ENCODE measurements at places on chromosomes 6 and 20.

DNA sequence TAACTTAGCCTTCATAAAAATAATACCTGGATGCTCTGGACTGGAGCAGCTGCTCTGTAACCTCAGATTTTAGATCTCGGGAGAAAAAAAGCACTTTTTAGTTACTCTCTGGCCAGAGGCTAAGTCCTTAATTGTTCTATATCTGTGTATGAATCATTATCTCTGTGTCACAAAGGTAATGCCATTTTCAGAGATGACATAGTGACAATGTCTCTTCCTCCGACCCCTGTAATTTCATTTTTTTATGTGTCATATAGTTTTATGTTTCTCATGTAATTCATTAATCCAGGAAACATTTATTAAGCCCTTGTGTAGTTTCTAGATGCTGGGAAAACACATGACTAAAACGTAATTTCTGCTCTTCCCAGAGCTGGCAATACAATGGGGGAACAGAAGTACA is 55.6 kb downstream of the SENP6 start:
- no peak for DNase-seq

DNA sequence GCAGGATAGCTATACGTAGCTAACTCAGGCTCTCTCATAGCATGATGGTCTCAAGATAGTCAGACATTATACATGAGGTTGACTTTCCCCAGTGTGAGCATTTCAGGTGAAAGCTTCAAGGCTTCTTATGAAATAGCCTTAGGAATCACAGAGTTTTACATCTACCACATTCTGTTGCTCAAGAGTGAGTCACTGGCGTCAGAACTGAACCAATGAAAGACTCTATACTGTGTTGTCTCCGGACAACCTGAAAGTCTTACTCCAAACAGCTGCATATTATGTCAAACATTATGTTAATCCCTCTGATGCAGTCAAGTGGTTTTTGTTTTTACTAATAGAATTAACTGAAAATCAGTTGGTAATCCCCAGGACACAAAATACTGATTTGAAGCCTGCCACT is 79.8 kb upstream of the TRDN start:
- no peak for DNase-seq

- DNase-seq, result no peak
These were observed 51.1 kb downstream of the MYLIP start for GRCh38 chr6:16179970-16180431.

GRCh38 chr20:41738604-41739206 is 120.5 kb upstream of the CHD6 start:
- no peak for DNase-seq

- DNase-seq, result no peak
These were observed 579.5 kb upstream of the HTR1E start for GRCh38 chr6:86357877-86358276.

DNA sequence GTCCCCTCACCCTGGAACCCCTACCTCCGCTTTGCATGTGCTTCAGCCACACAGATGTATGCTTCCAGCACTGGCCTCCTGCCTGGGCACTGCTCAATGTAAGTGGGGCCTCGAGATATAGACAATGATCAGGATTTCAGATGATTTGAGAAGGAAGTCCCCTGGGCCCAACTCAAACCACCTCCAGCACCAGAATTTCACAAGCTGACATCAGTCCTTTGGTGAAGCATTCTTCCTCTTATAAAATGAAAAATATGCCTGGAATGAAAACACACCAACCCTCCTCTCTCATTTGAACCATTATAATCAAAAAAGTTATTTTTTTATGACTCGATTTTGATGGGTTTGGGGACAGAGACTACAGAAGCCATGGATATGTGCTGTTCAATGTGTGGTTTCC is 48.5 kb downstream of the BTBD3 start:
- DNase-seq, result no peak

- no peak for DNase-seq
These were observed 5.4 kb downstream of the SYS1 start for GRCh38 chr20:45368221-45368980.

DNA sequence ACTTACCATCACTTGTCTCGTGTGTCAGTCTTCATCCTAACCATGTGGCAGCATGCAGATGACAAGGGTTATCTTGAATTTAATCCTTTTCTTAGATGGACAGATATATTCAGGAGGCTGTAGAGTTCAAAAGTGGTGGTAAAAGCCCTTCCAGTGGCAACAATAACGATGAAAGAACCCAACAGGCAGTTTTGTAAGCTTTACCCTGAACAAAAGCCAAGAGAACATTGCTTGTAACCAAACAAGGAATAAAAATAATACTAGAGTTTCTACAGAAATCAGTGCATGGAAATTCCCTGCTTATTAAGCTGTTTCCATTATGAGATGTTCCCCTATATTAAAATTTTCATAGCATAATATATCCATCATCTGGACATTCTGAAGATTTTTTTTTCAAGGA is 69.7 kb downstream of the PDE7B start:
- no peak for DNase-seq

DNA sequence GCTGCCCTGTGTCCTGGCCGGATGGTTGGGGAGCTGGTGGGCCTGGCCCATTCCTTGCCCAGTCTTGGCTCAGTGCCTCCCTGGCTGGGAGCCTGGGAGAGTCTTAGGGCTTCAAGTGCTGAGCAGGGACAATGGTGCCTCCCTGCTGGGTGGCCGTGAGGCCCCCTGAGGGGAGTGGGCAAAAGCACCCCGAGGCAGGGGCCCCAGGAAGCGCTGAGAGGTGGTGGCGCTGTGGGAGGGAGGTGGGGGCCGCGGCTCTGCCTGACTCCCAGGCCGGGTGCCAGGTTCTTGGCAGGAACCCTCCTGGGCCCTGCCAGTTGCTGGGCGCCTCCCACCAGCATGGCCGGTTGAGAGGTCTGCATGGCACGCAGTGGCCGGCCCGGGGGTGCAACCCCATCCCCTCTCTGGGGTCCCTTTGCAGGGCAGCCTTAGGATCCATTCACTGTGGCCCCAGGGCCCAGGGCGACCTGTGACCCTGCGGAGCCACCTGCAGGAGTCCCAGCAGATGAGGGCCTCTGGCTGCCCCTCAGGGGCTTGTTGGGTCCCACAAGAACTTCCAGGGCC is 9.2 kb upstream of the RPS21 start:
- DNase-seq, result no peak

- DNase-seq, result no peak
These were observed 55.7 kb upstream of the LRFN2 start for GRCh38 chr6:40642837-40643236.

- no peak for DNase-seq
These were observed 109.3 kb downstream of the GPX5 start for GRCh38 chr6:28634761-28635546.

DNA sequence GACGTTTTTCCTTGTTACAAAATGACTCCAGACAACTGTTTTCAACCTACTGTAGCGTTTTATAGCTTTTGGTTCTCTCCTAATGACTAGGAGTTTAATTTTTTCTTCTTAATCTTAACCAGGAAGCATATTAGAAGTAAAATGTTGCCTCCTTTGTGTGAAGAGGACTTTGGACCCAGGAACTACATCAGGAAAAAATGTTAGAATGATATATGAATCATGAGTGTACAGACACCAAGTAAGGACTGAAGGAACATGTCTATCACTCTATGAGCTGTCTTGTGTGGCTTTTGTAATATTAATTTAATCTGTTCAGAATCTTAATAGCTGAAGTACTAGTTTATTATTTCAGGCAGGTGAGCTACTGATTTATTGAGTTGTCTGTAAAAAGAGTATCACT is 71.0 kb upstream of the MARCKS start:
- no peak for DNase-seq

DNA sequence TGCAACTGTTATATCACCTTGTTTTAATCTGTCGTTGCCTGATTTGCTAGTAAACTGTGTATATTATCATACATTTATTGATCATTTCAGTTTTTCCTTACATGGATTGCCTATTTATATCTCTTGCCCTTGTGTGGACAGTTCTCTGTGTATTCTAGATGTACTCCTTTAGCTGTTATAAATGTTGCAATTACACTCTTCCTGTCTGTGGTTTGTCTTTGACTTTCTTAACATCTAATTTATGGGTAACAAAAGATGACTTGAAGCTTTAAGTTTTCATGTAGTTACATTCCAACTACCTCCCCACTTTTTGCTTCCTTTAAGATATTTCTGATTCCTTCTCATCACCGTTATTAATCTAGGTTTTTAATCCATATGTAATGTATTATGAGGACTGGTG is 22.6 kb downstream of the PLCB1 start:
- DNase-seq, result no peak

DNA sequence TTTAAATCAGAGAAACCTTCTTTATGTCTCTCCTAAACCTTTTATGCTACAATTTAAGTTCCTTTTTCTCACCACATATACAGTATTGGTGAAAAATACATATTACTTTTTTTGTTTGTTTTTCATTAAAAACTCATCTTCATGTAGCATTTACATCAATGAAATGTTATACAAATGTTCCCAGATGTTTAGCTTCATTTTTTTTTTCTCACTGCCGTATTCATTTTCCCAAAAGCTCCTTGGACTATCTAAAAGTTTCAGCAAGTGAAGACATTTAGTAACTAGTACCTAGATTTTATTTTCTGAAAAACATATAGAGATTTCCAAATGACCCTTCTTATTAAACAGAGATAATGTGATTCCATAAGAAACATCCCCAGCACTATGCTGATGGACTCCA is 128.9 kb downstream of the BMP5 start:
- DNase-seq, result no peak

DNA sequence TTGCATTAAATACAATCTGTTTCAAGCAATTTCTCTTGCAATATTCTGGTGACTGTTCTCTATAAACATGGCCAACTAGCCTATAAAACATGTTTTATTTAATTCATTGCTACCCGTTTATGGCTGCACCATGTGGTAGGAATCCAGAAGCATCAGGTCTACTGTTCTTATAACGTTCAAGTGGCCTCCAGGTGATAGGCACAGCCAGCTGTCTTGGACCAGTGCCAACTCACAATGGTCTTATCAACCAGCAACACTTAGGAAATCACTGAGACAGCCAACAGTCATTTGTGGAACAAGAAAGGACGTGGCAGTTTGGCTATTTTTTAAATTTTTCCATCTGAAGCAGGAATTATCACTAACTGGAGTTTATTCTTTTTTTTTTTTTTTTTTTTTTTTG is 193.6 kb downstream of the NKAIN2 start:
- no peak for DNase-seq

DNA sequence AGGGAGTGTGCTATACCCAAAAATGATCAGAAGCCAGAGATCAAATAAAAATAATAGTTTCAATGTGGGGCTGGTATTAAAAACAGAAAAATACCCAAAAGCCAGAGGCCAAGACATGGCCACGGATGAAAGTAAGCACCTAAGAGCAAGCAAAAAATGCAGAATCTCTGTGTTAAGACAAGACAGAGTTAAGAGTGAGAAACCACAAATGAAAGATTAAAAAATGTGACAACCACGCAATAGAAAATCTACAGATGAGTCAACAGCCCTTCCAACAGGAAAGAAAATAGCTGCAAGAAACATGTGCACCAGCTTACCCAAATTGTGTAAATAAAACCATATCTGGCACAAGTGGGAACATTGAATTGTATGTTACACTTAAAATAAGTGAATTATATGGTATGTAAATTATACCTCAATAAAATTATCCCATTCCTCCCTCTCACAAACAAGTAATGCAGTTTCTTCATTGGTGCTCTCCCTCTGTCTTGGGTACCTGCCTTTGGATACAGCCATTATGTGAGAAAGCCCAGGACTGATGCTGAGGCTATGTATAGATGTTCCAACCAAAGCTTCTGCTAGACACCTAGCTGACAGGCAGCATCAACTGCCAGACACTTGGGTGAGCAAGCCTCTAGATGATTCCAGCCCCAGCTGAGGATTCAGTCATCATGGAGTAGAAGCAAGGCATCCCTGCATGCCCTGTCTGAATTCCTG is 55.3 kb upstream of the UFL1 start:
- DNase-seq, result no peak

GRCh38 chr20:4117867-4118266 is 102.5 kb upstream of the RNF24 start:
- DNase-seq, result no peak

GRCh38 chr6:95690328-95690727 is 113.0 kb downstream of the MANEA start:
- DNase-seq, result no peak

- DNase-seq, result no peak
These were observed 42.2 kb downstream of the ADAT2 start for GRCh38 chr6:143408151-143408786.

DNA sequence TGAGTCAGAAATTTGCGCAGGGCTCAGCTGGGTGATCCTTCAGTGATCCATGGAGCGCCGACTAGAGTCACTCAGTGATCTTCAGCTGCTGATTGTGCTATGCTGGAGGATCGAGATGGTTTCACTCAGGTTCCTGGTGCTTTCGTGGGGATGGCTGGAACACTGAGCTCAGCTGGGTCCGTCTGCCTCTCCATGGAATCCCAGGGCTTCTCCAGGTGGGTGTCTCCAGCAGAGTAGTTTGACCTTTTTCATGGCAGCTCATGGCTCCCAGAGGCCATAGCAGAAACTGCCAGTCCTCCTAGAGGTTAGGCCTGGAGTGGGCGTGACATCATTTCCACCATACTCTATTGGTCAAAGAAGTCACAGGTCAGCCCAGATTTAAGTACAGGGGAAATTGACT is 88.8 kb upstream of the SIRPA start:
- no peak for DNase-seq

DNA sequence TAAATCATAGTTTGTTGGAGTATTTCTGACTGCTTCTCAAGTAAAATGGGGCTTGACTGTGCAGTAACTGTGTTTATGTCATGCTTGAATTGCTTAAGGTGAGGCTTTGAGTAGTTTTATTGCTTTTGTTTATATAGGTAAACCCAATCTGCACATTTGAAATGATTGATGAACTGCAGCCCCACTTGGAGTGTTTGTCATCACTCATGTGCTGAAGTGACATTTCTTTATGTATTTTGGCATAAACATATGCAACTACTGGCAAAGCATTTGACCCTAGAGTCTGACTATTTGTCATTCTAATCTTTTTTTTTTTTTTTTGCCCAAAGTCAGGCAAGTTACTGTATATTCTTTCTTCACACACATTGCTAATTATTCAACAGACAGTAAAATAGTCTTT is 491.4 kb upstream of the POU3F2 start:
- no peak for DNase-seq

DNA sequence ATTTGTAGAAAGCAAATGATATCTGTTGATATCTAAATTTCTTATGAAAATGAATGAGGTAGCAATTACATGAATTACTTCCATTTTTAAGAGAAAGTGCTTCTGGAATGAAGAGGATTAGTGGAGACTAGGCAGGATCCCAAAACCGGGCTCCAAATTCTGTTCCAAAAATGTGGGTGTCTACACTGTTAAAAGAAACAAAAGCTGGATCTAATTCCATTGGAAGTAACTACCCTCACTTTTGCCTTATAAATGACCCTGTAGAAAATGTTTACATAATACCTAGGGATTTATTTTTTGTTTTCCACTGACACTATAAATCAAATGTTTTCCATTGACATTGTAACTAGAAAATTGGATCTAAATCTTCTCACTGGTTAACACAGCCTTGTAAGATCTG is 454.9 kb upstream of the JARID2 start:
- DNase-seq, result no peak
